ENCODE measurements at places on chromosomes 12 and 14.

DNA sequence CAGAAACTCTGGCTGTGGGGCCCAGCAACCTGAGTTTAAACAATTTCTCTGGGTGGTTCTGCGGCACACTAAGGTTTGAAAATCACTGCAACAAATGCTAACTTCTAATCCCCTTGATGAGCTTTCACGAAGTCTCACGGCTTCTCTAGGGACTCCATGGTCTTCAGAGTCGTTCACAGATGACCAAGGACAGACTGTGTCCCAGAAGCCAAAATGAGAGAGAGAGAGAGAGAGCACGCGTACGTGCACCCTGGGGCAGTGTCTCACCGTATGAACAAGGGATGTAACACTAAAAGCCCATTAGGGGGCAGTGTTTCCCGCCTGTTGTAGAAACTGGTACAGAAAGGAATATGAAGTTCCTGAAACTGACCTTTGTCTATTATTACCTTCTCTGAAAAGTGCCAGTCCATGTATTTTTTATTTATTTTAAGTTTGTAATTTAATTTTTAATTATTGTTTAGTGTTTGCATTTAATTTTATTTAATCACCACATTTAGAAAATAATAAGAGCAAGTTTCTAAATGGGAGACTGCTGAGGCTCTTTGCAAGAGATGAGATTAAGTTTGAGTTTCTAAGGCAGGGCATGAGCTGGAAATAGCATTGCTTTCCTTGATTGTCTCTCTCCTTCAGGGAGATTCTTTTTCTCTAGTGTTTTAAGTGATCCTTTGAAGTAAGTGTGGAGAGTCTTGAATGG is 3.4 kb downstream of the APOLD1 start:
- no peak for DNase-seq

GRCh38 chr14:99546234-99546879 is 57.6 kb downstream of the CCDC85C start:
- no peak for DNase-seq

GRCh38 chr12:93153321-93153720 is 224.2 kb upstream of the EEA1 start:
- DNase-seq, result no peak

GRCh38 chr14:44951051-44951450 is 10.7 kb downstream of the KLHL28 start:
- no peak for DNase-seq

DNA sequence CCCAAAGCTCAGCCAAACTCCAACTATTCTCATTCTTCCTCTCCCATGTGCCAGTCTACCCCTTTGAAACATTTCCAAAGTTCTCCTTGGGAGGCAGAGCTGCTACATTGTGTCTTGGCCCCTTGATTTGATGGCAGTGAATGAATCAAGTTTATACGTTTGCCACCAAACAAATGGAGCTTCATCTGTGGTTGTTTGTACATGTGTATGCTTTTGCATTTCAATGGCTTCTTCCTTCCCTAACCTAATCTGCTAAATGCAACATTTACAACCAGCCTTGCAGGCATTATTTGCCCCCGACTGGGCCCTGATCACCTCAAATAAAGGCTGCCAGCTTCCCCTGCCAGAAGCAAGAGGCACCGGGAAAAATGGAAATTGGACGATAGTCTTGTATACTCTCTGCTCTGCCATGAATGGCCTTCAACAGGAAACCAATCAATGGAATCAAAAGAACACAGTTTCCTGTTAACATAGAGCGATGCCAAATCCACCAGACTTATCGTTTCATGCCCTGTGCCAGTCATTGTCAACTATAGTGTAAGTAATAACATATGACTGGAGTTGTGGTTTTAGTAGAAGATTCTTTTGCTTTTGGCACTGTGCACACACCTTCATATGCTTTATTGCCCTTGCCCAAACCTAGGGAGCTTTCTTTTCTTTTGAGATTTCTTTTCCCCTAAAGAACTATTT is 97.8 kb downstream of the TMEM30B start:
- no peak for DNase-seq

DNA sequence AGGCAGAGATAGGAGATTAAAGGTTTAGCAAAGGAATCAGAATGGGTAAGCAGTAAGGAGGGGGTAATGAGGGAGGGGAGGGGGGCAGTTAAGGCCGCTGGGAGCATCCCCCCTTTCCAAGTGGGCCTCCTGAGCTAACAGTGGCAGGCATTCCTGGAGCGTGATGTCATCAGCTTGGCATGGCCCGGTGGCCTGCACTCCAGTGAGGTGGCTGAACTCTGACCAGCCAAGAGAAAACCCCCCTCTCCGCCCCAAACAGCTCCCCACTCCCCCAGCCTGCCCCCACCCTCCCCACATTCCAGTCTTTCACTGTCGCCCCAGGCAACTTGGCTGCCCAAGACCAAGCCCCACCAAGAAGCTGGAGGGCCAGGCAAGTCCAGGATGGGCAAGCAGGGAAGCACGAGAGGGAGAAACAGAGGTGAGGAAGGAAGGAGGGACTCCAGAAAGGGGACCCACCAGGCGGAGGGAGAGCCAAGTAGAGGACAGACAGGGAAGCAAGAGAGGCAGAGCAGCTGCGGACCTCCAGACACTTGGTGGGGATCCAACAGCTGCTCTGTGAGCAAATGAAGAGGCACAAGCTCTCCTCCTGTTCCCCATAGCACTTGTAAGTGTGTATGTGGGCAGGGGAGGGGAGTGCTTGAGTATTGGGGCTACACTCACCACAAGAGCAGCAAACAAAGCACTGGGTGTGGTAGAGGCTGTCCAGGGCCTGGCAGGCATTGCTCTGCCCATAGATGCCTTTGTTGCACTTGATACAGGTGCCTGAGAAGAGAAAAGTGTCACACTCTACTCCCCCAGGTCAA is 4.5 kb downstream of the AJUBA start:
- no peak for DNase-seq

DNA sequence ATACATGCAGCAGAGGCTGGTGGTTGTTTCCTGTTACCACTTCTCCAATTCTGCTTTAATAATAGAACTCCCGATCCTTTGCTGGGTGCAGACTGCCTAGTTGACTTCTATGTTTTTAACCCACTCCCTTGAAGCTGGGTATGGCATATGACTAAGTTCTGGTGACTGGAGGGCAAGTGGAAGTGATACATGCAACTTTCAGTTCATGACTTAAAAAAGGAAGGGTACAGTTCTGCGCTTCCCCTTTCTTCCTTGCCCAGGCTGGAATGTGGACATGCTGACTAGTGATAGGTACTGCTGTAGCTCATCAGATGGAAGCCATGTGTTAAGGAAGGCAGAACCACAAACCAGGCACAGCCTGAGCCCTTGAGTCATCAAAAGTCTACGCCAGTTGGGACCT is 2.4 kb upstream of the A2M start:
- no peak for DNase-seq

DNA sequence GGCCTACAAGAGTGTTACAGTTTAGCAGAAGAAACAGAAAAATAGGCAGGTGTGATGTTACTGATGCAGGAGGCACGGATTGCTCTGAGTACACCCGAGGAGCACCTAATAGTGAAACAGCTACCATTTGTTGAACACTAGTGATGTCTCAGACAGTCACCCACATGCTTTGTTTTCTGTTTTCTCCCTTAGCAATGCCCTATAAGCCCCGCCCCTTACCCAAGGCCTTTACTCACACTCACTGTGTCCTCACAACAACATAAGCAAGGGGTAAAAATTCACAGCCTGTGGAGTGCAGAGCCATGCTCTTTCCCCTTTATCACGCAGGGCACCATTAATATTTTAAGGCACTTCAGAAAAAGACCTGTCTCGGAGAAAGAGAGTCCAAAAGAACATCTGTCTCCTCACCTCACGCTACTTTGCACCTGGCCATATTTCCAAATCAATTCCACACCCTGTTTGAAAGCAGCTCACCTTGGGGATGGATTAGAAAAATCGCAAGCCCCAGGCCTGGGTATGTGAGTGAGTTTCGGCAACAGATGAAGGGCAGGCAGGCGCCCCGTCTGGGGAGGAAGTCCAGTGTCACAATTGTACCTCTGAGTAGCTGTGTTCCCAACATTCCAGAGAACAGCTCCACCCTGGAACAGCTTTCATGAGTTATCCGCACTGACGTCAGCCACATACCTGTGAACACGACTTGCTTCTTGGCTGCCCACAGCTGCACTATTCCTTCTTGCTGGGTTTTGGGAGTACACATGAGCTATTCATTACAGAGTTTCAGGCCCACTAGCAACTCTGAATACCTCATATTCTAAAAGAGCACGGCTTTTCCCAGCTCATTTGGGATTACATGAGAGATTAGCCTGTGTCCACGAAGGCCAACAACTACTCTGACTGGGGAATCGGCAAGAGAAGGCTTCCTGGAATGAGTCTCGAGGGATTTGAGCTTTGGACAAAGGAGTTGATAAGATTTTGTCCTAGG is 26.0 kb downstream of the MAPK1IP1L start:
- no peak for DNase-seq

GRCh38 chr12:48824112-48824511 is 5.8 kb downstream of the CACNB3 start:
- DNase-seq, result no peak

DNA sequence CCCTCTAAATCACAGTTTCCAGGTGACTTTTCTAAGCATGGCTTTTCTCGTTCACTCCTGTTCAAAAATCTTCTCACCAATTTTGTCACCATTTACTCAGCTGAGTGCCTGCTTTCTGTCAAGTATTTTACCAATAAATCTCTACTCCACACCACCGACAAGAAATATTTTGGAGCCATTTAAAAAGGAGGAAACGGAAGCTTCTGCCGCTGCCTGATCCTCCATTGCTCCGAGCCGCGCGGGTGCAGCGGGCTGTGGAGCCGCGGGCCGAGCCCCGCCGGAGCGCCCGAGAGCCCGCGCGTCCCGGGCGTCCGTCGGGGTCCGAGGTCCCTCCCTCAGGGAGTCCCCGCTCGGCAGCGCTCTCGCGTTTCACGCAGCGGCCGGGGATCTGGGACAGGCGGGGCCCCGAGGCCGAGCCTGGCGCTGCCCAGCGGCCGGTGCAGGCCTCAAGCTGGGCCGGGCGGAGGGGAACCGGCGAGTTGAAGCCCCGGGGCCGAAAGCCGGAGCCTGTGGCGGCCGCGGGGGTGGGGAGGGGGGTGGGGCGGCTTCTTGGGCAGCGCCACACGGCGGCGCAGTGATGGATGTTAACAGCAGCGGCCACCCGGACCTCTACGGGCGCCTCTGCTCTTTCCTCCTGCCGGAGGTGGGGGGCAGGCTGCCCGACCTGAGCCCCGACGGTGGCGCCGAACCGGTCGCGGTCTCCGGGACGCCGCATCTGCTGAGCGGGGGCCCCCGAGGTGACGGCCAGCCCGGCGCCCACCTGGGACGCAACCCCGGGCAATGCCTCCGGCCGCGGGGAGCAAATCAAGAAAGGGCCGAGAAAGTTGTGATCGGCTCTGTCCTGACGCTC is 1.1 kb upstream of the HEBP1 start:
- DNase-seq, result peak; percentile 39

GRCh38 chr12:56122637-56123036 is 4.6 kb downstream of the ZC3H10 start:
- DNase-seq, result no peak

DNA sequence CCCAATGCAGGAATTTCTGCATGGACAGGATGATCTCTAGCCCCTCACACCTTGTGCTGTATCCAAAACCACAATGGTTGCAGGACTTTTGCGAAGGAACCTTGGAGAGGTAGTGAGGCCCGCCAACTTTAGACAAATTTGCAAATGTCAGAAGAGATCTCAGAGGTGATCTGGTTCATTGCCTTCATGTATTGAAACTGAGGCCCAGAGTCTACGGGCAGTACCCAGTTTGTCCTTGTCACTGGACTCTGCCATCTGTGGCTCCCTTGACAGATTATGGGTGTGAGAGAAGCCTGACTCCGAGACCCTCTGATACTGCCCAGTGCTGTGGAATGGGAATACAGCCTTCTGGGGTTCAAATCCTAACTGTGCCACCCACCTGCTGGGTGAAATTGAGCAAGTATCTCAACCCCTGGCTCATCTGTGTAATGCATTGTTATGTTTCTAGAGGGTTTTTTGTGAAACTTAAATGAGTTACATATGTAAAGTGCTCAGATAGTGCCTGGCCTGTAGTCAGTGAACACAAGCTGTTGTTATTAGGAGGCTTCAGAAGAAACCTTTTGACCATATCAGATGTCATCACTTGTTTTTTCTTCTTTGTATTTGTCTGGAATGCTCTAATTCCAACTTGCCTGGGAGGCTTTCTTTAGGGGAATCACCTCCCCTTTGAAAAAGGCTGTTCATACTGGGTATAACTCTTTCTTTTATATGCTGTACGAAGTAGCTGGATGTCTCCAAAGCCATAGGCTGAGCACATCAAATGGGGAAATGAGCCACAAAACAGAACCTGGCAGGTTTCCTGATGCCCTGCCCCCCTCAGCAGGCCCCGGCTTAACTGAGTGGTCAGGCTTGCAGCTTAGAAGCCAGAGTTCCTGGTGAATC is 71.4 kb upstream of the SRSF5 start:
- DNase-seq, result no peak

- no peak for DNase-seq
These were observed 334.1 kb downstream of the DPF3 start for GRCh38 chr14:72559669-72560255.

- no peak for DNase-seq
These were observed 781.9 kb downstream of the VRK1 start for GRCh38 chr14:97578982-97579548.

All from left renal cortex interstitium (tissue), 4 donors.